Kidney glomerular epithelial cell (primary cell): ENCODE measurements at places on chromosomes 2 and 18.

DNA sequence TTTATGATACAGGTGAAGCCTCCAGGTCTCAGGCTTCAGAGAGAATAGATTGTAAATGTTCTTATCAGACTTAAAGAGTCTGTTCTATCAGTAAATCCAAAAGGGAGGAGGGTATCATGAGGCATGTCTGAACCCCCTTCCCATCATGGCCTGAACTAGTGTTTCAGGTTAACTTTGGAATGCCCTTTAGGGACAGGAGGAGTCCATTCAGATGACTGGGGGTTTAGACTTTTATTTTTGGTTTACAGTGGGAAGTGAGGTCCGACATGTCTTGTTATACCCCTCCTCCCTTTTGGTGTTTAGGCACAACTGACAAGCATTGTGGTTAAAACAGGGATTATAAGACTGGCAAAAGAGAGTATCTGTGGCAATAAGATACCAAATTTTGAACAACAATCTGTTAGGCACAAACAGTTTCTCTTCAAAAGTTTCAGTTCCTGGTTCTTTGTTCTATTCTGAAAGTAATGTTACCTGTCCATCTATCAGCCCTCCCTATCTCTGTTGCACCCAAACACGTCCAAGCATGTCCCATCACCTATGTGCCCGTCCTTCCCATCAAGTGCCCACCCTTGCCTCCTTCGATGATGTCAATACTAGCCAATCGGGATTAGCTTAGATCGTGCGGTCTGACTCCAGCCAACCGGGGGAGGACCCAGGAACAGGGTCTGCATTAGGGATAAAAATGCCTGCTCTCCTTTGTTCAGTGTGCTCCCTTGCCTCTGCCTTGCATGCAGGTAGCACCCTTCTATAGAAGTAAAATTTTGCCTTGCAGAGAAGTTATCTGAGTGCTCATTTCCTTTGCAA is 16.4 kb downstream of the TCF23 start:
- DNase-seq, result no peak

DNA sequence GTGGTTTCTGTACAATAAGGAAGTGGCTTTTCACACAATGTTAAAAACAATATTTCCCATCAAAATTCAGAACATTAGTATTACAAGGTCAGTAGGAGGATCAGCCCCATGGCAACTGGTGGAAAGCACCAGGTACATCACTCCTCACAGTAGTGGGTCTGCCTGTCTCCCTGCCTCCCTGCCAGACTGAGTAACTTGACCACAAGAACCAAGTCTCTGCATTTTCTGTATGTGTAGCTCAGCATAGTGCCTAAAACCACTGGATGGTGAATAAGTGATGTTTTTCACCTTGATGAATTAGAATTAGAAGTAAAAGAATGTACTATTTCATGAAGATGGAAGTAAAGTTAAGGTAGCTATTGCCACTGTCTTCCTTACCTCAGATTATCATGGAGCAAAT is 4.1 kb upstream of the WDR7 start:
- DNase-seq, result no peak

GRCh38 chr2:174142290-174142689 is 106.0 kb downstream of the OLA1 start:
- no peak for DNase-seq

- no peak for DNase-seq
These were observed 51.9 kb downstream of the SLC4A1AP start for GRCh38 chr2:27715318-27716210.

- DNase-seq, result no peak
These were observed 140.9 kb downstream of the DYM start for GRCh38 chr18:49319590-49319989.

DNA sequence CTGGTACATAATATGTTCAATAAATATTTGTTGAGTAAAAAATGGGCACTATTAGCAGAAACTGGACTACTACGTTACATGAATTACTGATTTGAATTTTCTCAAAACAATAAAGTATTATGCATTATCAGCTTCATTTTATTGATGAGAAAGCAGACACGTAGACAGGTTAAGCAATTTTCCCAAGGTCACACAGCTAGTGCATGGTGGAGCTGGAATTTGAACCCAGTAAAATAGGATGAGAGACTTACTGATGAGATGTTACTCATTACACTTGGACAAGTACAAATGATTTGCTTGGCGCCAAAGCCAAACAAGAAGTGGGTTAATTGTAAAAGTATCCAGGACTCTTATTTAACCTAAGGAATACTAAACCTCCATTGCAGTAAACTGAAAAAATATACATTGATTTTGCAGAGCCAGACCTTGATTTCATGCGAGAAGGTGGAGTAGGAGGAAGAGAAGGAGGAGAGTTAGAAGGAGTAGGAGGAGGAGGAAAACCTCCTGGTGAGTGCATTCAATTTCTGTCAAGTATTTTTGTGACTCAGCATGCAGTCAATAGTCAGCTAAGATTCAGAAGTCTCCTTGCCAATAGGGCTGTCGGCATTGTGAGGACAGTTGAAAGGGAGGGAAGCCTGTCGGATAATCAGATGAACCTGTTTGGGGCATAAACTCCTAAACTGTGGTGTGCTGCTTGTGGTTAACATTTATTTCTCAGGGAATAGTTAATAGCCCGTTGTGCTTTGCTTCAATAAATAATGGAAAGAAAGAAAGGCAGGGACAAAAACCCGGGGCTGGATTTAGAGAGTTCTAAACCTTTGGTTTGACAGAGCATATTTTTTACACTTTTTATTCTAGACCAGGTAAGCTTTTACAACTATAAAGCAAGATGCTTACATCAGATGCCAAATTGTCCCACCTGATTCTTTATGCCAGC is 77.0 kb upstream of the TACR1 start:
- DNase-seq, result peak; percentile 22

DNA sequence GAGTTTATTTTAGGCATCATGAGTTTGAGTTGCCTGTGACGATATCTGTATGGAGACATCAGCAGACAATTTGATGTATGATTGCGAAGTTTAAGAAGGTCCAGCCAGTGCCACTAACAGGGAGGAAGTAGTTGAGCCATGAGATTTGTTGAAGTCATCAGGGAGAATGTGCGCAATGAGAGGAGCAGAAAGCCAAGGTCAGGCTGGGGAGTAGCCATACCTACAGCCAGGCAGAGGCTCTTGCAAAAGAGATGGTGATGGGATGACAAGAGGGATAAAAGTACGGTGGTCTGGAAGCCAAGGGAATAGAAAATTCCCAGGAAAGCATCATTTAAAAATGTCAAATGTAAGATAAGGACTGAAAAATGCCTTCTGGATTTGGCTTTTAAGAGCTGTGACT is 51.2 kb downstream of the LIMS1 start:
- DNase-seq, result no peak

DNA sequence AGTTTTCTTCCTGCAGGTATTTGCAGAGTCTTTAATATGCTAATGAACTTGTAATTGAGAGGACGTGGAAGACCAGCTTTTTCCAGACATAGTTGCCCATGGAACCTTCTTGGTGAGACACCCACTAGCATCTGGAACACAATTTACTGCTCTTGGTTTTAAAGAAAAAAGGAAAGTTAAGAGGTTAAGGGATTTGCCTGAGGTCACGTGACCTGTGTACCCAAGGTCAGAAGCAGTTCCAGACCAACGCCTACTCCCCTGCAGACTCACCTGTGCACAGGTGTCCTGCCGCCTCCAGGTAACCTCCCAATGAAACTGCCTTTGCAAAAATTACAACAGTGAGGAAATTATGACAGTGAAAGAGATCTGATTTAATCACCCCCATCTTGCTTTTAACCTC is 172.7 kb downstream of the ANAPC1 start:
- no peak for DNase-seq

GRCh38 chr2:67825476-67825875 is 237.3 kb downstream of the C1D start:
- peak; percentile 68 for DNase-seq
